ENCODE measurements at places on chromosomes 2 and 18.

DNA sequence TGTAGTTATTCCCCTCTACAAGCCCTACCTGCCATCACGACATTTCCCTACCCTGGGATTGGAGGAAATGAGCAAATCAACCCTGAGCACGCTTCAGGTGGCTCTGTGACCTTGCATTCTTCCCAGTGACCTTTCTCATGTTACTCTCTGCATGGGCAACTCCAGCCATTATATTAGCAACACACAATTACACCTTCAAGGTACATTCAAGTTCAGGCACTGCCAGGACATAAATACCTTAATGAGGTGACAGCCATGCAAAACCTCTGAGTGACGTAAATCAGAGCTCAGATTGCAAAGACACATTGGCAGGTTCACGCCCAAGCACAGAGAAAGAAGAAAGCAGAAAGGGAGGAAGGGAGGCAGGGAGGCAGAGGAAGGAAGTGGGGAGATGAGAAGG lies 68.7 kb upstream of the ALK start:
- no peak for DNase-seq

- DNase-seq = peak; percentile 59
These were observed 152.7 kb upstream of the SOX11 start for GRCh38 chr2:5539282-5540165.

DNA sequence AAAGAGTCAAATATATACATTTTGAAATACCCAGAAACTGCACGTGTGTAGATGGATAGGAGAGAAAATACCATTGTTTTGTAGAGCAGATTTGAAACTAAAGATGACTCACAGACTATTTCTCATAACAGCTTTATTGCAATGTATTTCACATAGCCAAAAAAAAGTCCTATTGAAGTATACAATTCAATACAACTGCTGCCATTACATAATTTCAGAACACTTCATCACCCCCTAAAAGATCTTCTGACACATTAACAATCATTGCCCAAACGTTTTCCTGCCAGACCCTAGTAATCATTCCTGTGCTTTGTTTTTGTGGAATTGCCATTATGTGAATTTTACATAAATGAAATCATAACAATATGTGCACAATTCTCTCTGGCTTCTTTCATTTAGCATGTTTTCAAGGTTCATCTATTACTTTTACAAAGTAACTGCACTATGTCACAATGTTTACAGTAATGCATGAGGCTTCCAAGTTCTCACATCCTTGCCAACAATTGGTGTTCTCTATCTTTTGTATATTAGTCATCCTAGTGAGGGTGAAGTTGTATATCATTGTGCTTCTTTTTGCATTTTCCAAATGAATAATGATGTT lies 378.6 kb upstream of the CWC22 start:
- DNase-seq = no peak

DNA sequence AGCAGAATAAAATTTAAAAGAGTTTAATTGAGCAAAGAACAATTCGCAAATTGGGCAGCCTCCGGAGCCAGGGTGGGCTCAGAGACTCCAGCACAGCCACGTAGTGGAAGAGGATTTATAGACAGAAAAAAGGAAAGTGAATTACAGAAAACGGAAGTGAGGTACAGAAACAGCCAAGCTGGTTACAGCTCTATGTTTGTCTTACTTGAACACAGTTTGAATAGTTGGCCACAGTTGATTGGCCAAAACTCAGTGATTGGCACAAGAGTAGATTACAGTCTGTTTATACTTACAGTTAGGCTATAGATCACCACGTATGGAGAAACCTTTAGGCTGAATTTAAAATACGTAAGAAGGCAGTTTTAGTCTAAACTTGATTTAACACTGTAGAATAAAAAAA lies 78.8 kb upstream of the NEDD4L start:
- DNase-seq = no peak

DNA sequence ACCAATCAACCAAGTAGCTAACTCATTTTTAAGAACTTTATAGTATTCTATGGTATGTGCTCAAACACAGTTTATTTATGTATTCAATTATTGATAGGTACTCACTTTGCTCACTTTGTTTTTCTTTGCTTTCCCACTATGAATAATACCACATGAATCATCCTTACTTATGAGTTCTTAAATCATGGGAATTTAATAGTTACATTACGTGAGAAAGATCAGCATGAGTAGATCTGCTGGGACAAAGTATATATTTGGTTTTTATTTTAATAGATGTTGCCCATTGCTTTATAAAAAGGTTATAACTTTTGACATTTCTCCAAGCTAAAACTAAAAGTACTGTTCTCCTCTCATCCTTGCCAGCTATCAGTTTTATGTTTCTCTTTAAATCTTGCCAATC lies 390.7 kb downstream of the LRATD1 start:
- no peak for DNase-seq

DNA sequence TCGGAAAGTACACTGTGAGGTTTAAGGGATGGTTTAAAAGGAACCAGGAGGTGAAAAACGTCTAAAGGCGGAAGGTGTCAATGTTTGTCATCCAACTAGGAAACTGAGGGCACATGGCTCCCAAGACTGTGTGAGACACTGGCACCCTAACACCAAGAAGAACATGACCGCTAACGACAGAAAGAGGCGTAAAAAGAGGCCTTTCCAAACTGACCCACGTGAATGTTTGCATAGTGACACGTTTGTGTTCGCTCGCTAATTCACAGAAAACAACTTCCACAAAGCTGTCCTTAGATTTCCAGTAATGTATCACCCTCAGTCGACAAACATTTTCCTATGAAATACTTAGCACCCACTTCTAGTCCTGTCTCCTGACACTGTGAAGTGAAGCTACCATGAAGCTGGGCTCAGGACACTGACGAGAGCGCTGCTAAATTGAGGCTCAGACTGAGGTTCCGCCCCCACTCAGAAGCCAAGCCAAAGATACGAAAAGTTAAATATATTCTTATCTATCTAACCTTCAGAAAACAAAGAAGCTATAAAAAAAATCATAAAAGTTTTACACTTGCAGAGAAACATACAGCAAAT lies 86.5 kb downstream of the ZNF516 start:
- DNase-seq = no peak

DNA sequence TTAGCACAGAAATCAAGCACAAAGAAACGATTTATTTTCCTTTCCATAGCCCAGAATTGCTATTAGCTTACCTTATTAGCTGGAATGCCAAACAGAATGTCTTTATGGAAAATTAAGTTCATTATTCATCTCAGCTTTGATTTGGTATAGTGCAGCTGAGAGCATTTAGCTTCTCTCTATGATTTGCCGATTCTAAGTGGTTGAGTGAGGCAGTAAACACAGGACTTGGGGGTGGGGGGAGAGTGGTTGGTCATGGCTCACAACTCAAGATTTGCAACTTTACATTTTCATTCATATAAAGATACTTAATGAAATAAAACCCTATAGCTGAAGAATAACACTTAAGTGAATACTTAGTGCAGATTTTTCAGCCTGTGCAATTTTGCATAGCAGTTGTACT lies 395.2 kb downstream of the TGIF1 start:
- DNase-seq = no peak

- peak; percentile 77 for DNase-seq
These were observed 153.6 kb upstream of the CCDC195 start for GRCh38 chr2:224869601-224870233.

DNA sequence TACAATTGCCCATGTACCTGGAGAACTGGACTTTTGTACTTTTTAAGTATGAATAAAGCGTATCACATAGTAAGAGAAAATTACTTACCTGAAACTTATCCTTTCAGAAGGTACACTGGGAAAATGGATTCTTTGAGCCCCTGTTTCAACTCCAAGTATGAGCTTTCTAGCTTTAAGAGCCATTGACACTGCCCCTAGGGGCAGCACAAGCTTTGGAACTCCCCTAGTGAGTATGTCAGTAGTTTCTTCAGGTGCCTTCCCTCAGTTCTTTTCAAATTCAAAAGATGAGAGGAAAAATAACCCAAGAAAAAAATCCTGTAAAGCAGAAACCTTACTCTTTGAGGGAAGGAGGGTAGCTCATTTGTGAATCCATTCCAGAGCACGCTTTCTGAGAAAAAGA lies 124.1 kb downstream of the MEMO1 start:
- no peak for DNase-seq

DNA sequence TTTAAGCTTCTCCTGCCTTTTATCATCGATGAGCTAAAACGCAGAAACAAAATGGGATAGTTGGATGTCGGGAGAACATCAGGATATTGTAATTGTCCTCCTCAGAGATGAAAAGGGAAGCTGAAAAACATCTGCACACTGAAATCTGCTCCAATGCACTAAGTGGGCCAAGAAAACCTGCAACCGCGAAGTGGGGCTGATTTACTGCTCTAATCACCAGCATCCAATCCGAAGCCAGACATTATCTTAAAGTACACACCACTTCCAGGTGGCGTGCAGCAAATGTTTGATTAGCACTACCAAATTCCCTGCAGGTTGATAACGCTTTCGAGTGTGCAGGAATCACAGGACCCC lies 230.3 kb upstream of the SLC14A2 start:
- DNase-seq = no peak

DNA sequence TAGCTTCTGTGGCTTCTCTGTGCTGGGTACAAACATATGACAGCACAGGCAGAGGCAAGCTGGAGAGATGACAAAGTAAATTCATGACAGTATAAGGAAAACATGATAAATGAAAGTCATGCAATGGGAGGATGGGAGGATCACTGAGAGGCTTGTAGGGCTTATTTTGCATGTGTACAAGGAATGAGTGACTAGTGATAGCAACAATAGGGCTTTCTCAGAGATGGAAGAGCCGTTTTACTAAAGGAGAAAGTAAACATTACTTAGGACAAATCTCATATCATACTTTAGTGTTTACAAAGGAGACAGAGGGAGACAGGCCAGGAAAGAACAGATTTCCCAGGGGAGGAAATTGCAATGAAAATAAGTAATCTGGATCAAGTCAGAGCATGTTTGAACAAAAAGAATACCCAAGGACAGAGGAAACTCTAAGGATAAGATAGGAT lies 82.5 kb upstream of the RBMS1 start:
- DNase-seq = peak; percentile 62

GRCh38 chr2:31274401-31275075 lies 40.6 kb downstream of the EHD3 start:
- no peak for DNase-seq

- DNase-seq = no peak
These were observed 29.6 kb upstream of the C2orf15 start for GRCh38 chr2:99111945-99112344.

DNA sequence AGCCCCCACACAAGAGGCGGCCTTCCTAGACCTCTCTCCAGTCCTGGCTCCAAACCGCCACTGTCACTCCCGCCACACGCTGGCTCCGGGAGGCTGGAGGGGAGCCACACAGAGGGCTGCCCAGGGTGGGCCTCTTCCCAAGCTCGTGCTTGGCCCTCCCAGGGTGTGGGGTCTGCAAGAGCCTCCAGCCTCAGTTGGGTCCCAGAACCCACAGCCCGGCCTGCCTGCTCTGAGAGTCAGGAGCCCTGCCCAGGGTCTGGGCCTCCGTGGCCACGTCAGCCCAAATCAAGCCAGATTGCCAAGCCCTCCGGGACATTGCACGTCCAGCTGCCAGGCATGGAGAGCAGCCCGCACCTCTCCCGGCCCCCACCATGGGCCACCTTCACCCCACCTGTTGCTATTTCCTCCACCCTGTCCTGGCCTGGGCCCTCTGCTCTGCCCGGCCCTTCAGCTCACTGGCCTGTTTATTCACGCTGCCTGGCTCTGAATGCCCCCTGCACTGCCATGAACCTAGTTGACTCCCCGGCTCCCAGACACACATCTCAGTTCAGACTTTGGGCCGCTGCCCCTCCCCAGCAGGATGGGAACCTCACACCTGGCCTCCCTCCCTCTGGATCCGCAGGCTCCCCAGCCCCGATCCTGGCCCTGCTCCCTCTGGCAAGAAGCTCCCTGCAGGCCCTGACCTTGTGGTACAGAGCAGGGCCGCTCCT lies 61.0 kb downstream of the BIN1 start:
- no peak for DNase-seq

GRCh38 chr2:236526455-236527158 lies 43.0 kb upstream of the ACKR3 start:
- no peak for DNase-seq

GRCh38 chr2:67311536-67311935 lies 85.6 kb upstream of the ETAA1 start:
- no peak for DNase-seq

DNA sequence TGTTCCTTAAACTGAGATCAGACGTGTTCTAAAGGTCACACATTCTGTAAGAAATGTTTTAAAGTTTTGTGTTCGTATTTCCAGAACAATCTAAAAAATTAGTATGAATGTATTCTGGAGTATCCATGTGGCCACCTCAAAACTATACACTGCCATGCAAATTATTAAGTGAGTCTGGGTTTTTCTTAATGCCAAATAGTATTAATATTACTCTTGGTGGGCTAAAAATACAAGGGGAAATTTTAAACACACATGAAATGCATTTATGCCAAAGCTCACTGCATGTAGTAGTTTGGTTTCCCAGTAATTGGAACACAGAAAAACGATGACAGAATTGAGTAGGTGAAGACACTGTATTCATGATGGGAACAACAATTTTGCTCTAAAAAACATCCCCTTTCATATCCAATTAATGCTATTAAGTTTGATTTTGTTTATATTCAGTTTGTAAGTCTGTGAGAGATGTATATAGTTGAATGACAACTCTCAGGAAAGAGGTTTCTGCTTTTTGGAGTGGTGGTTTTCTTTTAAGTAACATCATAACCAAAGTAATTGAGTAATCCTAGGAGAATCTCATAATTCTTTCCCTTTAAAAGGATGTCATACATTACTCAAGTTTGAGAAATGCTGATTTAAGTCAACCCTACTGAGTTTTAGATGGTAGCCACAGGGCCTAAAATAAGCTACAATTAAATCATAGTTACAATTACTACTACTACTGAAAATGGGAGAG lies 75.7 kb upstream of the CDCA7 start:
- no peak for DNase-seq

GRCh38 chr2:22878121-22878520 lies 506.9 kb upstream of the KLHL29 start:
- no peak for DNase-seq

DNA sequence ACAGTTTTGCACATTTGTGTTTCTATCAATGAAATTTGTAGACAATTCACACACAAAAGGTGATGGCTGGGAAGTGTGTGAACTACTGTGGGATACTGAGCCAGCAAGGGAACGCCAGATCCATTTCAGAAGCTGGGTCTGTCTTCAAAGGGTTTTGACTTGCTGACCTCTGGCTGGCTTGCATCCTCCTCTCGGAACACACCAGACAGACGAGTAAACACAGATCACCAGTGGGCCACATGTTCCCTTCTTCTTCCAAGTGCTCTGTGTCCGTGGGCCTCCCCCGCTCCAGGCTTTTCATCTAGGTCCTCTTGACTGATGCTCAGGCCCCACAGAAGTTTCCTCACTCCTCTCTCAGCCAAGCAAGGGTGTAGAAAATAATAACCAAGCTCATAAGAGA lies 122.2 kb upstream of the OSR1 start:
- DNase-seq = no peak

DNA sequence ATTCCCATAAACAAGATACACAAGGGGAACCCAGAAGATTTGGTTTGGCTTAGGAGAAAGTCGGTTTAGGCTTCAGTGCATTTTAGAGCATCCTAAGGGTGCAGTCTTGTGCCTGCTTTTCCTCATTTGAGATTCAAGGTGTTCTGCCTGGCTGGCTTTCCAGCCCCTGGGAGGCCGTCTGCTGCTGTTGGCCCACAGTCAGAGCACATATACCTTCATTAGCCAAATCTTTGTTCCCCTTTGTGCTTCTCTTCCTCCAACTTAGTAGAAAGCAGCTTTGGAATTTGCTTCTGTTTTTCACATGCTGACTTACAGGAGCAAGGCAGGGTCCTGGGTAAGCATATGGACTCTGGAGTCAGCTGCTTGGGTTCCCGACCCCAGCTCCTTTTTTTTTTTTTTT lies 477.1 kb upstream of the TCF4 start:
- no peak for DNase-seq

GRCh38 chr2:187320846-187321245 lies 127.2 kb downstream of the CALCRL start:
- DNase-seq = no peak

Measured in smooth muscle cell of the brain vasculature (primary cell).